ENCODE measurements at places on chromosomes 4 and X.

DNA sequence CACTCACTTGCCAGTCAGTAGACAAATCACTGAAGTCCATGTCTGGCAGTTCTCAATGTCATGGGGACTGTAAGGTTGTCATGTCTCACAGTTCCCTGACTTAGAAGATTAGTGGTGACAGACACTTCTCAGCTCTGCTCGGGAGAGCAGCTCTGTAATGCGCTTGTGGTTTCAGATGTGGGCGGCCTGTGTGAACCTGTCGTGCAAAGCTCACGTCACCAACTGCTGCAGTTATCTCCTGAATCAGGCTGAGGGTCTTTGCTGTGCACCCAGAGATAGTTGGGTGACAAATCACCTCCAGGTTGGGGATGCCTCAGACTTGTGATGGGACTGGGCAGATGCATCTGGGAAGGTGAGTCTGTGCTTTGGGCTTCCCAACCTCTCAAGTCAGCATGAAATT is at the start of gene IL9R:
TSS of gene IL9R (plus strand) at position 261 of the 400 bp plus-strand sequence. CDS start at position 325, 64 bp downstream.
- DNase-seq: no peak

- no peak for DNase-seq
These were observed 15.0 kb downstream of the ABLIM2 start for GRCh38 chr4:8143392-8144140.

GRCh38 chr4:20193141-20193936 is 58.4 kb upstream of the SLIT2 start:
- DNase-seq: no peak

- DNase-seq: no peak
These were observed 8.4 kb upstream of the MAB21L2 start for GRCh38 chr4:150573534-150573933.

DNA sequence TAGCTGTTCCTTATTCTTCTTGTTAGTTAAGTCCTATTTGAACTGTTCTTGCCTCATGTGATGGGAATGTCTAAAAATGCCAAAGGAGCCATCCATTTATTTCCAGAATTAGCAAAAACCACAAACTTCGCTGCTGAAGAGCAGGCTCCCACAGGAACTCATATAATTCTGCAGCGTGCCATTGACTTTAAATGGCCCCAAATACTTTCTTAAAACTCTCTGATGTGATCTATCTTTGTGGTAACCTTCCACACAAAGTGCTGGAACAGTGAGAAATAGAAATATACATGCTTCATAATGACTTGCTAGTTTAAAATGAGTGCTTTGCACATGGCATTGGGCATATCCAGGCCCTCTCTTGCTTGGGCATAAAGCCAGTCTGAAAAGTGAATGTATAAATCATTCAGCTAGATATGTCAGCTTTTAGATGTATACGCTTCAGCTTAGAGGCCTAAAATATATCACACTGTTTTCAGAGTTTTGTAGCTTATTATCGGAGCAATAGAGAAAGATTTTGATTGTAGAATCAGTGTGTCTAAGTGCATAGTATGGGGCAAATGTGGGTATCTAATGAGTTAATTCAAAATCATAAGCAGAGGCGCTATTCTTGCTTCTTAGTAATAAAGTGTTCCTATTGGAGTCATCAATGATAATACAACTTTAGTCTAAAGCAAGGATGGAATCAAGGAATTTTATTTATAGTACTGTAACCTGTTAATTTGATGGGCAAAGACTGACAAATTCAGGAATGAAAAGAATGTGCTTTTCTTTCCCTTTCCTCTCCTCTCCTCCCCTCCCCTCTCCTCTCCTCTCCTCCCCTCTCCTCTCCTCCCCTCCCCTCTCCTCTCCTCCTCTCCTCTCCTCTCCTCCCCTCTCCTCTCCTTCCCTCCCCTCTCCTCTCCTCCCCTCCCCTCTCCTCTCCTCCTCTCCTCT is 392.2 kb upstream of the ZFP42 start:
- DNase-seq: no peak
